Activated CD4-positive, alpha-beta T cell treated with anti-CD3 and anti-CD28 coated beads, Interleukin-2, amount 10 ng/mL, durations not matched to agents 7 days and 5 days (primary cell): ENCODE measurements at places on chromosomes 7 and 10.
A peak's percentile ranks its signal among the peaks of the same experiment; 100 is the strongest.

GRCh38 chr7:95916573-95917297 is 144.4 kb downstream of the DYNC1I1 start:
- DNase-seq: peak; percentile 78

- no peak for DNase-seq
Measured at GRCh38 chr7:47453093-47454061, 128.5 kb downstream of the TNS3 start.

DNA sequence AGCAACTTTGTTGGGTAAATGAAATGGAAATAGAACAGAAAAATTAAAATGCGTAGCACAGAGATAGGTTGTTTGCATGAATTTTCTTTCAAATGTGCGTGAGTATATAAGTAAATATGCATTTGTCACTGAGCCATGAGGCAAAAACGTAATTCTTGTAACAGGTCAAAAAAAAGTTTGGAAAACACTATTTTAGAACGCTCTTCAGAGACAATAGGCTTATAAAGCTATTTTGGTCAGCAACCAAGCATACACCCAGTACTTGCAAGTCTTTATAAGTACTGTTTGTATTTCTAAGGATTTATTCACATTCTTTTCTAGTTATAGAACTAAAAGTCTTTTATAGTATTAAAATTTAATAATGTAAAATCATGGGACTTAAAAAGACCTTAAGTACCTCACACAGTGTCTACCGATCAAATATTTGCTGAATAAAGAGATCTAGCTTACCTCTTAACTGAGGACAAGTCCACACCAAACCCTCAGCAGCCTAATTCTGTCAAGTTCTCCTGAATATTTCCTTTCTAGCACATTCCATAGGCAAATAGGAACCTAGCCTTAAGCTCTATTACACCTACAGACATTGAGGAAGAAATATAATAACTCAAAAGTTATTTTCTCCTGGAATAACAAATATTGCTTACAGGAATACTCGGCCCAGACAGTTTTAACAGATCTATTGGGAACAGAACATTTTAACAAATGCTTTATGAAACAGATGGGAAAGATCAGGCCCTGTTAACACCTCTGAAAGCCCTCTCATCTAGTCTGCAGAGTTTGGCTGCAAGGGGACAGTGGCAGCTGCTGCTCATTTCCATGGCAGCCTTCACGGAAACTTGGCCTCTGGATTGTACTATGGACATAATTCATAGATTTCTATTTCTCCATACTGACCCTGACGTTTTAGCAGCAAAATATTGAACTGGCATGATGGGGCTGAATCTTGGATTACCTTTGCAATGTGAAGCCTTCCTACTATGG is 8.8 kb downstream of the CRPPA start:
- DNase-seq: no peak

DNA sequence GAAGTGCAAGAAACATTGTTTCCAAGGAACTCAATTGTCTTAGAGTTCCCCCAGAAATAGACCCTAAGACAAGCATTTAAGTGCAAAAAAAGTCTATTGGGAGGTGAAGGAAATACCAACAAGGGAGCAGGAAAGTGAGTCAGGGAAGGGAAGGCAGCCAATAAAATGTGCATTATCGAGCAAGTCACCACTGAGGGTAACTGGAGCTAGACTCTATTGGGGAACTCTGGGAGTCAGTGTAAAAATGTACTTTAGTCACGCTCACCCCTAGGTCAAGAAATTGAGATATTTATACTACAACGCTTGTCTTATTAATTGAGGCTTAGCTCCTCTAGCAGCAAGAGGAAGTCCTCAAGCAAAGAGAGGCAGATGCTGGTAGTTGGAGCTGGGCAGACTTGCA is 137.7 kb downstream of the RTKN2 start:
- no peak for DNase-seq

GRCh38 chr7:31125171-31125570 is 73.1 kb downstream of the ADCYAP1R1 start:
- no peak for DNase-seq
